ENCODE measurements at places on chromosomes 3 and 15. TPM values are rescaled to one million over a fixed set of nuclear protein-coding genes. Genes with fewer than 3 reads are reported as not detected.

DNA sequence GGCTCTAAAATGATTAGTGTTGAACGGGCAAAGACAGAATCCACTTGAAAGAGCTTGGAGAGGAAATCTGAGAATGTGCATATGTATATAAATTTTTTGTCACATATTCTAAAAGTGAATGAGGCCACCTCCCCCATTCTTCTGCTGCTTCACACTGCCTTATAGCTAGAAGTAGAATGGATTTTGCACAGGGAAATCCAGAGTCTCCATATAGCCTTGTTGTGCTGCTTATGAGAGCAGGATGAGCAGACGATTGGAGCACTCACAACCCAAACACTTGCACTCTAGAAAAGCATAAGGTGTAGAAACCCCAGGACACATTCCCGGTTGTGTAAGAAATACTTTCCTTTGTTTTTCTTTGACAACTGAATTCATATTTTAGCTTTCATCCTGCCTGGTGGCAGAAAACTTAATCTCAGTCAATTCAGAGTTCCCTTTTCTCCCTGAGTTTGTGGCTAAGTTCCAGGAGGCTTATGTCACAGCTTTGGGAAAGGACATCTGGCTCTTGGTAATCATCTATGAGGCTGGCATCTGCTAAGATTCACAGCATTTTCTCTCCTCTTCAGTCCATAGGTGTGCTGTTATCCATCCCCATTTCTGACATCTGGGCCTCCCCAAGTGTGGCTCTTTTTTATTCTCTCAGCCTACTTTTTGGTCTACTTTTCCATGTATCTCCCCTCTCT, 188.4 kb upstream of the PFN2 start:
- no peak overlapping the region for H3K4me3 ChIP-seq
- H3K4me1 ChIP-seq, result no peaks in the 10 kb centered on the region
- no peaks in the 10 kb centered on the region for H3K36me3 ChIP-seq
- no peak for DNase-seq

DNA sequence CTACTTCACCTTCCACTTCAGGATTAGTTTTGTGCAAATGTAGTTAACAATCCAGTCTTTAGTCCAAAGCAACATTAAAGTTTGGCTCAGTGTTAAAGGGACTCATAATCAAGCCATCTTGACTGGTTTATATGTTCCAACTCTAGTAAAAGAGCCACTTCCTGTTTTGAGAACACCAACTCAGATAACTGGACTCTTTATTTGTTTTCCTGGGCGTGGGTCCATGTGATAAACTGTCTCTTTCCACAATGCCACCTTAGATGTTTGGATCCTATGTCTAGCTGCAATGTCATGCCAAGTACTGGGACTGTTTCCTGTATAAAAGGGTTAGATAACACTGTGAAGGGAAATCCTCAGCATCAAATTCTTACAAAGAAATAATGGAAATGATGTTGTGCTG, 545.0 kb downstream of the PYDC2 start:
- DNase-seq, result no peak
- H3K4me1 ChIP-seq, result no peaks in the 10 kb centered on the region
- H3K27ac ChIP-seq, result no peak overlapping the region
- no peaks in the 10 kb centered on the region for H3K36me3 ChIP-seq

GRCh38 chr3:194984066-194984465, 286.9 kb downstream of the XXYLT1 start:
- H3K27me3 ChIP-seq, result peaks cover 11% of the 10 kb centered on the region
- no peak overlapping the region for H3K4me3 ChIP-seq
- no peak overlapping the region for H3K27ac ChIP-seq
- no peaks in the 10 kb centered on the region for H3K36me3 ChIP-seq

DNA sequence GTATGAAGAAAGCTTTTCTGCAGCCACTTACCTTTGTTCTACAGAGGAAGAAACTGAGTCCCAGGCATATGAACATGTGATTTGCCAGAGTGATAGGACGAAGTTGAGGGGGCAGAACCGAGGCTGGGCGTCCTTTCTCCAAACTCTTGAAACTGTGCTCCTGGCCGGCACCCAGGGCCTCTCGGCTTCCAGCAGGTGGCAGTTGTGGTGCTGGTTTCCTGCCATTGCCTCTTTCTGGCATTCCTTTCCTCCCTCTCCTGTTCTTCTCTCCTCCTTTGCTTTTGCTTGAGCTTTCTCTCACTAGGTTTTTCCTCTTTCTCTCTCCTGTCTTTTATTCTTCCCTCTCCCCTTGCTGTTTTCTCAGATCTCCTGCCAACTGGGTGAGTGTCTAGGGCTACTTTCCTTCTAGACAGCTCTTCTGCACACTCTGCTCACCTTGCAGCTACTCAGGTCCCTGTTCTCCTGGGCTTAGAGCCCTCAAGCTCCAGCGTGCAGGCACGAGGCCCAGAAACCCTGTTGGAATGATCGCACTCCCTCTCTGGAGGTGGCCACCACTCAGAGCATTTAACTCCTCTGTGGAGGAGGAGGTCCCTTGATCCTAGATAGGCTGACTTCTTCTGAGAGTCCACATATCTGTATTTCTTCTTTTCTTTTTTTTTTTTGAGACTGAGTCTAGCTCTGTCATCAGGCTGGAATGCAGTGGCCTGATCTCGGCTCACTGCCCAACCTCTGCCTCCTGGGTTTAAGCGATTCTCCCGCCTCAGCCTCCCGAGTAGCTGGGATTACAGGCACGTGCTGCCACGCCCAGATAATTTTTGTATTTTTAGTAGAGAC, 26.2 kb downstream of the TRAK1 start:
- DNase-seq, result no peak
- H3K4me1 ChIP-seq, result peaks cover 16% of the 10 kb centered on the region
- no peaks in the 10 kb centered on the region for H3K36me3 ChIP-seq

GRCh38 chr15:36905908-36906307, 194.4 kb downstream of the MEIS2 start:
- no peak overlapping the region for H3K27ac ChIP-seq
- H3K4me3 ChIP-seq, result no peak overlapping the region
- DNase-seq, result no peak
- H3K27me3 ChIP-seq, result peaks cover 13% of the 10 kb centered on the region
- no peaks in the 10 kb centered on the region for H3K36me3 ChIP-seq
- no peaks in the 10 kb centered on the region for H3K4me1 ChIP-seq

DNA sequence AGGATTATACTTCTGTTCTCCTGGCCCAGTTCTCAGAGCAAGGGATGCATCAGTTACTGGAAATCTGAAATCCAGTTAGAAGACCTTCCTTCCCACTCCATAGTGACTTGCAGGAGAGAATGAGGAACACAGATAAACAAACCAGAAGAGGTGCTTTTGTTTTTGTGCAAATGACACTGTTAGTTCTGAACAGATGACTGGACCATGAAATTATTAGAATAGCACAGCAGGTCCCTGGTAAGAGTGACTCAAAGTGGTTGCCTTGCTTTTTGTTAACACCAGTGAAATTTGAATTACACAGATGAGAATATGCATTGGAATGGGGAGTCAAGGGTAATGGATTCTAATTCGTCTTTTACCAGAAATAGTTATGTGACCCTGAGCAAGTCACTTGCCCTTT, 30.4 kb upstream of the LRIG1 start:
- no peaks in the 10 kb centered on the region for H3K36me3 ChIP-seq
- no peak overlapping the region for H3K4me3 ChIP-seq
- no peak for DNase-seq
- H3K27me3 ChIP-seq, result no peaks in the 10 kb centered on the region

GRCh38 chr3:30180310-30181177, 425.9 kb upstream of the TGFBR2 start:
- H3K27me3 ChIP-seq, result no peaks in the 10 kb centered on the region
- H3K36me3 ChIP-seq, result no peaks in the 10 kb centered on the region
- H3K4me1 ChIP-seq, result no peaks in the 10 kb centered on the region
- H3K4me3 ChIP-seq, result no peak overlapping the region

DNA sequence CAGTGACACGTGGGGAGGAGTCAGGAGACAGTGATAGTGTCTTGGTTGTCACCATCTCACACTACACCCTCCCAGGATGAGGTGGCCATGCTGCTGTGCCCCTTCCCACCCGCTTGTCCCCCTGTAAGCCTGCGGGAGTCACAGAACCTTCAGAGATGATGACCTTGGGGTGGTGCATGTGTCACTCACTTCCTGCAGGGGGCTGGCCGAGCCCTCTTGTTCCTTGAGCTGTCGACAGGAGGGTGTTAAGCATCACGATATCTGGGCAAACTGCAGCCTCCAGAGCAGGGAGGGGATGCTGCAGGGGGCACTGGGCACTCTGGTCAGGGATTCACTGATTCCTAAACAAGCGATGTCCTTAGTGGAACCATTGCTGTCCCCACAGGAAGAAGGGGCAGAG, 27.7 kb downstream of the FAH start:
- peaks cover 31% of the 10 kb centered on the region for H3K36me3 ChIP-seq
- H3K27me3 ChIP-seq, result no peaks in the 10 kb centered on the region
- H3K4me3 ChIP-seq, result no peak overlapping the region
- DNase-seq, result no peak
- H3K4me1 ChIP-seq, result no peaks in the 10 kb centered on the region

DNA sequence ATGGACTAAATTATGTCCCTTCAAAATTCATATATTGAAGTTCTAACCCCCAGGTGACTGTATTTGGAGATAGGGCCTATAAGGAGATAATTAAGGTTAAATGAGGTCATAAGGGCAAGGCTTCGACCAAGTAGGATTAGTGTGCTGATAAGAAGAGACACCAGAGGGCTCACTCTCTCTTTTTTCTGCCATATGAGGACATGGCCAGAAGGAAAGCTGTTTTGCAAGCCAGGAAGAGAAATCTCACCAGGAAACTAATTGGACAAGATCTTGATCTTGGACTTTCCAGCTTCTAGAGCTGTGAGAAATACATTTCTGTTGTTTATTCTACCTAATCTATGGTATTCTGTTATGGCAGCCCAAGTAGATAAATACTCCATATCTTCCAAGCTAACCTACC, 503.6 kb upstream of the NAALADL2 start:
- no peak overlapping the region for H3K27ac ChIP-seq
- H3K4me1 ChIP-seq, result no peaks in the 10 kb centered on the region
- no peaks in the 10 kb centered on the region for H3K27me3 ChIP-seq
- no peak for DNase-seq

GRCh38 chr15:92277776-92278175, 115.9 kb upstream of the ST8SIA2 start:
- no peak overlapping the region for H3K27ac ChIP-seq
- H3K36me3 ChIP-seq, result no peaks in the 10 kb centered on the region
- no peaks in the 10 kb centered on the region for H3K4me1 ChIP-seq
- H3K27me3 ChIP-seq, result peaks cover 10% of the 10 kb centered on the region
- H3K4me3 ChIP-seq, result no peak overlapping the region

The FEZF2 gene
- not detected for total RNA-seq

The FSIP1 gene
- 0.21 TPM for total RNA-seq

The CRABP1 gene
- 0.38 TPM for total RNA-seq

The SLC28A2 gene
- total RNA-seq, result not detected

The LRRC15 gene
- total RNA-seq, result not detected

The TRH gene
- total RNA-seq, result not detected

The PLSCR2 gene
- total RNA-seq, result not detected

The CYP8B1 gene
- not detected for total RNA-seq

The RTP1 gene
- not detected for total RNA-seq

The PGBD4 gene
- total RNA-seq, result 2.0 TPM

The SSUH2 gene
- 0.12 TPM for total RNA-seq

The LINGO1 gene
- total RNA-seq, result not detected

All from activated naive CD4-positive, alpha-beta T cell treated with anti-CD3 and anti-CD28 coated beads for 36 hours (primary cell).